NCI-H1105 treated with DMSO at 0.1 percent for 48 hours (cell line): ENCODE measurements at places on chromosomes 16 and 17.
A peak's percentile ranks its signal among the peaks of the same experiment; 100 is the strongest.

DNA sequence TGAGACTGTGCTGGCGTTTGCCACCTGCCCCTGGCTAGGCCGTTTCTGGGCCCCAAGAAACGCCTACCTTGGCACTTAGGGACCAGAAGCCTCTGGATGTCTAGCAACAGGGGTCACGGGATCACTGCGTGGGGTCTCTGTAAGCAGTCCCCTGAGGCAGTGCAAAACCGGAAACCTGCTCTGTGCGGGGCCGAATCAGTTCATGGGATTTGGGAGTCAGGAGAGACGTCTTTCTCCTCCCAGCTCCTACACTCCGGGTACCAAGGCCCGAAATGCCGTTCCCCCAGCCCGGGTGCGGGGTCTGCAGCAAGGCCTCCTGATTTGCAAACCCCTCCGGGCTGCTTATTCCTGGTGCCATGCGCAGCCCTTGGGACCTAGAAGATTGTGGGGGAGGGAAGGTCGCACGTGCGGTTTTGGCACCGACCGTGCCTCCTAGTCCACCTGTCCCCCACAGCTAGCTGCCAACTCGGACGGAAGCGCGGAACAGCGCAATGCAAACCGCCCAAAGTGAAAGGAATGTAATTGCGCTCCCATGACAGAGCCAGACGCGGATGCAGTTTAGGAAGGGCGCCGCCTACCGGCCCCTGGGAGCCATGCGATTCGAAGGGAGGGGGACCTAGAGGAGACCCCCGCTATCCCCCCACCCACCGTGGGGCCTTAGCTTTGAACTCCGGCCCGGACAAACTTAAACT lies 6.5 kb downstream of the IRX5 start:
- no peak for DNase-seq

DNA sequence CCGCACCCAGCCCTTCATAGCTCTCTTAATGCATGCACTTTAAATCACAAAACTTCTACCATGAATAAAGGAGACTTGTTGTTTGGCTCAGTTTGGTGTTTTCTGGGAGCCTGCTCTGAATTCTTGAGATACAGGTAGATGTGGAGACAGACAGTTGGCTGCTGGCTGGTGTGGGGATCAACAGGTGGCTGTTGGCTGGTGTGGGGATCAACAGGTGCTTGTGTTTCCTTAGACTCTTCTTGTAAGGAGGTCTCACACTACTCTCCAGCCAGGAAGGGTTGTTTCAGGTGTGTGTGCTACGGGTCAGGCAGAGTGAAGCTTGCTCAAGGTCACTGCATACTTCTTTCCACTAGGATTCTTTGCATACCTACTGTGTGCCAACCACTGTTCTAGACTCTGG lies 265.9 kb downstream of the HS3ST4 start:
- no peak for DNase-seq

- no peak for DNase-seq
Measured at GRCh38 chr16:60407034-60407433, 1629.2 kb downstream of the CDH8 start.

DNA sequence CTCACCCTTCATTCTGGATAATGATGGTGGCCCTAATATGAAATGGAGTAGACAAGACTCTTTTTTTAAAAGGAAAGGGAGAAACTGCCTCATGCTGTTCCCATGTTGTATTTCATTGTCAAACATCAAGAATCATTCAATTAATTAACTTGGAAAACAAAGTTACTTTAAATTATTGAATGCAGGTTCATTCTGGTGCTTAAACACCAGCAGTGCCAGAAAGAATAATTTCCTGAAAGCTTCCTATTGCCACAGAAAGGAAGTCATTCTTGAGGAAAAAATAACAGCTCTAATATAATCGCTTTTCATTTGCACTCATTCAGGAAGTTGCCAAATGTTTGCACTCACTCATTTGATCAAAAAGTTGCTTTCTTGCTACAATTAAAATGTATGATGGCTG lies 497.1 kb upstream of the CDH11 start:
- no peak for DNase-seq

GRCh38 chr17:27324771-27325339 lies 30.9 kb downstream of the WSB1 start:
- no peak for DNase-seq

GRCh38 chr17:16662936-16663335 lies 9.3 kb upstream of the ZNF624 start:
- no peak for DNase-seq

DNA sequence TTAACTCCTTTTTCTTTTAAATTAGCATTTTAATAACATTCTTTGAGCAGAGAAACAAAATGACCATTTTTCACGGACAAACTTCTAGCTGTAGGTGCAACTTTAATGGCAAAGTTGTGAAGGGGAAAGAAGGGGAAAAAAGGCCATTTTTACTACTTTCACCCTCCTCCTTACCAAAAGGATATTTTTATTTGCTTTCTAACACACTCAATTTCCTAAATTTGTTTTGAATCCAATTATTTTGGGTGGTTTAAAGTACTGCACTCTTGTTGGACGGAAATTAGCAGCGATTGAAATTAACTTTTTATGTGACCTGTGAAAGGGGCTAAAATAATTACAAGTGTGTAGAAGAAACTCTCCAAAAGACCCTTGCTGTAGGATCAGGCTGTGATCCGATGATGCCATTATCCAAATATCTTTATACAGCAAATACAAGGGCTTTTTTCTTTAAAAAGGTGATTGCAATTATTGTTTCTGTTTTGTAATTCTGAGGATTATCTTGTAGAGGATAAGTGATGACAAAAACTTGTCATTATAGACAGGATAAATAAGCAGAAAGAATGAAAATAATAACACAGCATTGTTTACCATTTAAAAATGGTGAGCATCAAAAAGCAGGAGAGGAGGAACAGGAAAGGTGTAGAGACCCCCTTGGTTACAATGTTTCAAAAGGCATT lies 42.4 kb downstream of the SNX11 start:
- DNase-seq: no peak

- no peak for DNase-seq
Measured at GRCh38 chr16:72565106-72565505, 393.2 kb upstream of the PMFBP1 start.

DNA sequence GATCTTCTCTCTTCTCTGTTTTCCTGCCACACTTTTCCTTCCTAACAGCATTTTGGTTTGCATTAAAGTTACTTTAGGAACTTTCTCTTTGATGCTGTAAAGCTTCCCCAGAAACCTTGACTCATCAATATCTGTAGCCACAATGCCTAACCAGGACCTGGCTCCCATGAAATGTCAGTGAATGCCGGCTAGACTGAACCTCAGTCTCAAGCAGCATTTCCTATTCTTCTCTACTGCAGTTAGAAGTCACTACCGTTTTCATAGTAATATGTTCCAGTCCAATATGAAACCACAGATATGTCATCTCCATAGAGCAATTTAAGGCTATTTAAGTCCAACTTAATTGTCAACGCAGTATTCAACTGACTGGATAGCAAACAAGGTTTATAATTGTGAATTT lies 28.9 kb downstream of the ITFG1 start:
- DNase-seq: no peak

DNA sequence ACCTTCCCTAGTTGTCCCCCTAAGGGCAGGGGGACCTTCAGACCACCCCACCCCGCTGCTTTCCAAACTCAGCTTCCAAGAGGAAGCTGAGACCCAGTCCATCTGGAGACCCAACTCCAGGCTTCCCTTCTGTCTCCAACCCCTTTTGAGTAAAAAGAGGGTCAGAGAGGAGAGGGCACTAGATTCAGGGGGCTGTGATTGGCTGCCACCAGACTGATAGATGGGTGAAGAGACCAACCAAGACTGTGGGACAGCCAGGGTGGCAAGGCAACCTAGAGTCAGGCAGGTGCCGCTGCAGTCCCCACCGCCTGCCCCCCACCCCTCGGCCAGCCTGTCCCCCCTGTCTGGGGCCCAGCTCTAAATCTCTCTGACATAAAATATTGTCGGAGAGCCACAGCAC lies 92.5 kb downstream of the SDK2 start:
- DNase-seq: no peak

DNA sequence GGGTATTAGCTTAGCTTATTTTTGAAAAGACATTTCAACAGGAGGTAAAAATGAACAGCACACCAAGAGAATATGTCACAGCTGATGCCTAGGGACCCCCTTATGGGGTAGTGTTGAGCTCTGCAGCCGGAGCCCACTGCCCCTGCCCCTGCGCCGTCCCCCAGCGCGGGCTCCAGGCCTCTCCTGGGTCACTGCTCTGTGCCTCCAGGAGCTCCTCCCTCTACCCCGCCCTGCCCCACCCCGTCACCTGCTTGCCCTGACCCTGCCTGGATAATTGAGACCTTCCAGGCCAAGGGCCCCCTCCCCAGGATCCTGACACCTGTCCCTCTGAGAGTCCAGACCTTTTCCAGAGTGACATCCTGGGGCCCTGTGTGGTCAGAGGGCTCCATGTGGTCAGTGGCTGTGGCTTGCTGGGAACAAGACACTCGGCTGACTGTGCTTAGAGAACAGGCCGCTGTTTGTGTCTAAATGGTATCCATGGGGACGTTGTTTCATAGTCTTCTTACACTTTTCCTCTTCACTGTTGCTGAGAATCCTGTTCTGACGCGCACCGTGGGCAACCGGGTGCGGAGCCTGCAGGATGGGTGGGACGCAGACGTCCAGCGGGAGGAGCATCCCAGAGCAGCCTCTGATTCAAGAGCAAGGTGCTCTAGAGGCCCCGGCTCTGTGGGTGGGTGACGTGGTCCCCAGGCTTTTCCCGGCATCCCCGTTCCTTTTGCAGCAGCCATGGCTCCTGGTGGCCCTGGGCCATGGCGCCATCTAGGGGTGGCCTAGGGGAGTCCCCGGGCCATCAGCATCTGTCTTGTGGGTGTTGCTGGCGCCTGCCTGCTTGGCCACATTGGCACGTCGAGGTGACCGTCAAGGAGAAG lies 20.0 kb upstream of the WFIKKN1 start:
- peak; percentile 4 for DNase-seq

DNA sequence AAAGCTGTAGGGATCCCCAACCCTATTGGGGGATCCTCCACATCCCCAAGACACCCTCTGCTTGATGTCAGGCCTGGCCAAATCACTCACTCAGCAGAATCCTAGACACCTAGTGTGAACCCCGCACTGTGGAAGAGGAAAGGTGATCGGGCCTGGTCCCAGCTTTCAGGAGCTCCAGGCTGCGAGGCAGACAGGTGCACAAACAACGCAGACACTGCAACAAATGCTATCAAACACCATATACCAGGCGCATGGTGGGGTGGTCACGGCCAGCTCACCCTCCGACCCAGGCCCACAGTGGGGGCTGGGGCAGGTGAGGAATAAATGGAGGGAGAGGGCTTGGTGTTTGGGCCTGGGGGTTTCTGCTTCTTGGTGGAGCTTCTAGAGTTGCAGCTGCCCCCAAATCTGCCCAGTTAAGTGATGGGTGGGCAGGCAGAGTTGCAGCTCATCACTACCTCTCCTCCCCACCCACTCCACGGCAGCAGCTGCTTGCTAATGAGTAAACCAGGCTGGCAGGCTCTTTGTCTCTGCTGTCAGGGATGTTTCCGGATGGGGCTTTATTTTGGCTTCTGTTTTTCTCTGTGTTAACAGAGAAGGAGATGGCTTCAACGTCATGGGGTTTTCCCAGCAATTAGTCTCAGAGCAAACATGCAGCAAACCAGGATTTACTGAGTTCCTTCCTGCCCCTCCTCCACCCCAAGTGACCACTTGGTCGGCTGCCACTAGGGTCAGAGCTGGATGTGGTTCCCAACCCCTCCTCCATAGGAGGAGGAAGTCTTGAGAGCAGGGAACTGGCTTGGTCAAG lies 46.6 kb downstream of the PECAM1 start:
- DNase-seq: peak; percentile 43

GRCh38 chr17:79573196-79573896 lies 37.5 kb downstream of the RBFOX3 start:
- no peak for DNase-seq

DNA sequence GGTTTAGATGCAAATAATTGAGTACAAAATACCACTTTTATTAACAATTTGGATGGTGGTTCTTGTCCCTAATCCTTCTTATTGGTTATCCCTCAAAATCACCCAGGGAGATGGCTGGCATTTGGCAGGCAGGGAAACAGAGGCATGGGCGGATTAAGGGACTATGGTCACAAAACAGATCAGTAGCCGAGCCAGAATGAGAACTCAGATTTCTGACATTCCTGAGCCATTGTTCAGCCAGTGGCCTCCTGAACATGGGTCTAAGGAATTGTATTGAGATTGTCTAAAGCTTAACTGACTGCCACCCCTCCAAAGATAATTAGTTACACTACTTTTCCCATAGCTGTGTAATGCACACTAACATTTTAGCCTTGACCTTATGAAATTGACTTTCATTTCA lies 88.4 kb downstream of the CHD9NB start:
- no peak for DNase-seq

DNA sequence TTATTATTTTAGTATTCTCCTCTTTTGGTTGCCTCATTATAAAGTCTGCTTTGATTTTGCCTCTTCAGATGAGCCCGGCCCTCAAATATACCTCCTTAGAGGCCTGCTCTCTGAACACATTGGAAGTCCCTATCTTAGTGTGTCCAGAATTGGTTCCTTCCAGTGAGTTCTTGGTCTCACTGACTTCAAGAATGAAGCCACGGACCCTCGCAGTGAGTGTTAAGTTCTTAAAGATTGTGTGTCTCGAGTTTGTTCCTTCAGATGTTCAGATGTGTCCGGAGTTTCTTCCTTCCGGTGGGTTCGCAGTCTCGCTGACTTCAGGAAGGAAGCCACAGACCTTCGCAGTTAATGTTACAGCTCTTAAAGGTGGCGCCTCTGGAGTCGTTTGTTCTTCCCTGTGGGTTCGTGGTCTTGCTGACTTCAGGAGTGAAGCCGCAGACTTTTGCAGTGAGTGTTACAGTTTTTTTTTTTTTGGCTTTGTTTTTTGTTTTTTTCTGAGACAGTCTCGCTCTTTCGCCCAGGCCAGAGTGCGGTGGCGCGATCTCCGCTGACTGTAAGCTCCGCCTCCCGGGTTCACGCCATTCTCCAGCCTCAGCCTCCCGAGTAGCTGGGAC lies 45.8 kb upstream of the NOS2 start:
- no peak for DNase-seq

DNA sequence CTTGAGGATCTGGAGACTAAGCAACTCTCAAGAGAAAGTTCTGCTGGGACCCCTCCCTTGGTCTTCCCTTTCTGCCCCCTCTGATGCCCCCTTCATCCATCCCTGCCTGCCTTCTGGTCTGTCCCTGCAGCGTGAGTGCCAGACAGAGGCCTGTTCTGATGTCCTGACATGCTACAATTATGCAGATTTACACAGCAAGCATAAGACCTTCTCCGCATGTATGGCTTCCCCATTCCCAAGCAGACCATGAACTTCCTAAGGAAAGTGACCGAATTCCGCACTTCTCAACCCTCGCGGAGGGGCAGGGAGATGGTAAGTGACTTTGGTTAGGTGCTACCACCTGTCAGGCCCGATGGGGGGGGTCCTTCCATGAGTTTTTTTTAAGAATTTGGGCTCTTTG lies 150.1 kb upstream of the SDK2 start:
- no peak for DNase-seq

DNA sequence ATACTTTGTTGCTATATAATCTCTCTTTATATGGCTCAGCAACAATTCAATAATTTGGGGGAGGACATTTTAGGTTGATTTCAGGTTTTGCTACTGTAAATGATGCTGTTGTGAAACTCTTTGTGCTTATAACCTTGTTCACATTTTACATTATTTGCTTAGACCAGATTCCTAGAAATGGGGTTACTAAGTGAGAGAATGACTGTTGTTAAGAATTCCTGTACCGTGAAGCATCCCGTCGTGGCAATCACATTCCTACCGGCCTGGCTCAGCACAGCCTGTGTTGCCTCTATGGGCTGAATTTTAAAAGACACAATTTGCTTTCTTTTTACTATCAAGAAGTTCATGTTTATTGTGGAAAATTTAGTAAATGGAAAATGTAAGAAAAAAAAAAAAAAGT lies 31.4 kb downstream of the B9D1 start:
- no peak for DNase-seq

GRCh38 chr17:67520252-67520906 lies 143.3 kb downstream of the PITPNC1 start:
- DNase-seq: no peak

GRCh38 chr17:3683054-3683511 lies 12.9 kb downstream of the P2RX5 start:
- peak; percentile 7 for DNase-seq
